ENCODE measurements at places on chromosomes 3 and 15. TPM values are rescaled to one million over a fixed set of nuclear protein-coding genes. Genes with fewer than 3 reads are reported as not detected.

DNA sequence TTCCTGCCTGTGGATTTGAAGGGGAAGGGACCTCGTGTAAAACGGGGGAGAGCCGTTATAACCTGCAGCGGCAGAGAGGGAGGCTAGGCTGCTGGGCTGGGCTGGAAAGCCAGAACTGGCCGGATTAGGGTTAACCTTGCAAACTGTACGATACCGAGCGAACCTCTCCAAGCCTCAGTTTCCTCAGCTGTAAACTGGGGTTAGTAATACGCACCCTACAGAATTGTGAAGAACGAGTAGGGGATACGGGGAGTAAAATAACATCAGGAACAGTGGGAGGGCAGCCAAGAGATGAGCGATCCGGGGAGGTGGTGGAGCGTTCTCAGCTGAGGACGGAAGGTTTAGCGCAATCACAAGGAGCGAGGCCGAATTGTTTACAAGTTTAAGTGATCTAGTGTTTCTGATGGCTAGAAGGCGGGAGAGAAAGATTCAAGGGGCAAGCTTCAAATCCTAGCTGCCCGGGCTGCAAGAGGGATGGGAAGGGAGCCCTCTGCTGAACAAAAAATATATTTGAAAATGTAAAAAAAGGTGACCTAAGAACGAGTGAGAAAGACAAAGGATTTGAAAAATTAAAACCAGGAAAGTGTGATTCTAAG is 768 bp upstream of the SEMA5B start:
- H3K27me3 ChIP-seq: peaks cover 49% of the 10 kb centered on the region
- peak overlapping the region; percentile 79 for H3K4me3 ChIP-seq
- H3K4me1 ChIP-seq: peaks cover 9% of the 10 kb centered on the region
- peak; percentile 50 for DNase-seq
- no peak overlapping the region for H3K27ac ChIP-seq

DNA sequence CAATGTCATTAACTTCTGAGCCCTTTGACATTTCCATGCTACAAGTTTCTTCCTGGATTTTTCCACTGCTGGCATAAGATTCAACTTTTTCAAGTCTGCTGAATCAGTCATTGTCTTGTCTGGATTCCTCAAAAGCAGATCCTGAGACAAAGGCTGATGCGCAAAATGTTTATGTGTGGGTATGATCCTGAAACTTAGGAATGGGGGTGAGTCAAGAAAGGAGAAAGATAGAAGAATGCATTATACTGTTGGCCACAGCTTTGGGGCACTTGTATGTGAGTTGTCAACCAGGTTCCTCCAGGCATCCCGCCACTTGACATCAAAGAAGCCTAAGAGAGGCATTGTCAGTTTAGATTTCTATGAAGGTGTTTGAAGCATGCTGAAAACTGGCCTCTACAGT is 50.4 kb downstream of the FOXB1 start:
- H3K36me3 ChIP-seq: no peaks in the 10 kb centered on the region
- no peak for DNase-seq
- no peaks in the 10 kb centered on the region for H3K27me3 ChIP-seq
- H3K27ac ChIP-seq: no peak overlapping the region
- no peak overlapping the region for H3K4me3 ChIP-seq

- no peak overlapping the region for H3K4me3 ChIP-seq
- no peak for DNase-seq
Observed at GRCh38 chr3:22585504-22585903, 617.6 kb upstream of the UBE2E2 start.

- H3K4me1 ChIP-seq: peaks cover 35% of the 10 kb centered on the region
- peak overlapping the region; percentile 14 for H3K27ac ChIP-seq
- DNase-seq: peak; percentile 49
- H3K36me3 ChIP-seq: 0 out of 2 replicates have a peak, but pooled peaks cover 5% of the 10 kb centered on the region
- no peak overlapping the region for H3K4me3 ChIP-seq
- H3K27me3 ChIP-seq: no peaks in the 10 kb centered on the region
Observed at GRCh38 chr15:60798821-60799220, 319.9 kb upstream of the ICE2 start.

GRCh38 chr3:114758831-114759699 is 388.0 kb downstream of the ZBTB20 start:
- H3K4me1 ChIP-seq: peaks cover 38% of the 10 kb centered on the region
- peak overlapping the region; percentile 87 for H3K4me3 ChIP-seq
- no peaks in the 10 kb centered on the region for H3K27me3 ChIP-seq
- peak overlapping the region; percentile 53 for H3K27ac ChIP-seq
- DNase-seq: peak; percentile 17

DNA sequence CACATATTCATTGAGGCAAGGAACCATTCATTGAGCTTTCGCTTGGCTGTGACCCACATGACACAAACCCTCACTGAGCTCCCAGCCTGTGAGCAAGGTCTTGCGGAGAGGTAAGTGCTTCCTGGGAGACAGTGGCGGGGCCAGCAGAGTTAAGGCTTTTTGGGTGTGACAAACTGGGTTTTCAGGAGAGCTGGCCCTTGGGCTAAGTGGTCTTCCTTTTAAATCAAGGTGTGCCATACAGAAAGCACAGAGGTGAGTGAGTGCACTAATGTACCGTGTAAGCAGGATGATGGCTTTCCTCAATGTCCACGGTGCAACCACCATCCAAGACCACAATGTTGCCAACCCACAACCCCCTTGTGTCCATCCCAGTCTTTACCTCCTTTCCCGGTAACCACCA is 28.6 kb downstream of the POMGNT2 start:
- H3K4me3 ChIP-seq: no peak overlapping the region
- peaks cover 6% of the 10 kb centered on the region for H3K27me3 ChIP-seq
- H3K4me1 ChIP-seq: no peaks in the 10 kb centered on the region
- H3K27ac ChIP-seq: no peak overlapping the region
- peaks cover 8% of the 10 kb centered on the region for H3K36me3 ChIP-seq

DNA sequence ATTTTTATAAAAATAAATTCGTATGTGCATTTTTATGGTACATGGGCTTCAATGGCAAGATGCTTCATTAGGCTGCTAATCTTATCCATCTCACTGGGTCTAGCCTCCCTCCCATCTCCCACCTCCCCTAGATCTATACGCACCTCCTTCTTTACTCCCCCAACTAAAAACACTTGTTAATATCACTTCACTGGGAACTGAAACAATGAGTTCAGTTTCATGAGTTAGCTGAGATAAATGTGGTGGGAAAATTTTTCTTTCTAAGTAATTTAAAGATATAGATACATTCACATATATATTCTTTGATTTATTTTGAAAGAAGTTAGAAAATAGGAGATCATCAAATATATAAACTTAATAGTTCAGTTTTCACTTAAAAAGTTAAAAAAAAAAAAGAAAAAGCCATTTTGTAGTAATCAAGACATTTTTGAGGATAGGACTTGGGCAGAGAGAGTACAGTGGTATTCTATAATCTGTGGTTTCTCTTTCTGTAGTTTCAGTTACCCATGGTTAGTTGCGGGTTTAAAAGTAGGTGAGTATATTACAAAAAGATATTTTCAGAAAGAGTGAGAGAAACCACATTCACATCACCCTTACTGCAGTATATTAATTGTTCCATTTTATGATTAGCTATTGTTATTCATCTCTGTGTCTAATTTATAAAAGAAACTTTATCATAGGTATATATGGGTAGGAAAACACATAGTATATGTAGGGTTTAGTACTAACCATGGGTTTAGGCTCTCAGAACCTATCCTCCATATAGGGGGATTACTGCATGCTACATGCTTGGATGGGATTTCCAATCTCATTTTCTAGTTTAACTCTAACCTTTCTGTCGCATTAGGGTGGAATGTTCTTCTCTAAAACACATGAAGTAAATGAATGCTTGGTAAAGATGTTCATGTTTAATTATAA is 316.0 kb upstream of the CBLB start:
- DNase-seq: no peak
- no peaks in the 10 kb centered on the region for H3K36me3 ChIP-seq
- no peaks in the 10 kb centered on the region for H3K27me3 ChIP-seq
- no peak overlapping the region for H3K4me3 ChIP-seq
- peaks cover 11% of the 10 kb centered on the region for H3K4me1 ChIP-seq

GRCh38 chr3:13289771-13290285 is 130.3 kb downstream of the NUP210 start:
- peaks cover 13% of the 10 kb centered on the region for H3K27me3 ChIP-seq
- peaks cover 5% of the 10 kb centered on the region for H3K4me1 ChIP-seq
- no peak for DNase-seq
- H3K27ac ChIP-seq: no peak overlapping the region
- no peak overlapping the region for H3K4me3 ChIP-seq

DNA sequence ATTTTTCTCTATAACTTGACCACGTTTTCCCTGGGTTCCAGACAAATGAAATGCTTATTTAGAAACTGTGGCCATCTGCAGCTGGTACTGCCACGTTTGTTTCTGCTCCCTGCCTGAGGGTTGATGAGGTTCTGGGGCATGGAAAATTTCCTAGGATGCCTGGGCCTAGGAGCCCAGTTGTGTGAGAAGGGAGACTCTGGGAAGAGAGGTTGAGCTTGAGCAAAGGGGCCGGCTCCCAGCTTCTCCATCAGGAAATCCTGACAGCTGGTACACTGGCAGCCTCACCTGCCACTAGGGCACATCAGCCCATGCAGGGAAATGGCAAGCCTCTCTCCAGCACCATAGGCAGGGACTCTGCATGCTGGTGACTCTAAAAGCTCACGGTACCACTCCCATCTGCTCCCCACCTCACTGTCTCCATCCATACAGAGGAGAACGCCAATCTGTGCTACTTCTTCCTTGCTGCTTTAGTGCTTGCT is 165.4 kb upstream of the PPP2R3A start:
- peaks cover 11% of the 10 kb centered on the region for H3K27me3 ChIP-seq
- no peaks in the 10 kb centered on the region for H3K36me3 ChIP-seq
- H3K4me1 ChIP-seq: no peaks in the 10 kb centered on the region
- H3K27ac ChIP-seq: no peak overlapping the region
- no peak for DNase-seq

GRCh38 chr3:188171682-188172467 is 17.9 kb downstream of the LPP start:
- H3K27ac ChIP-seq: no peak overlapping the region
- peaks cover 2% of the 10 kb centered on the region for H3K27me3 ChIP-seq

- peaks cover 8% of the 10 kb centered on the region for H3K36me3 ChIP-seq
- H3K4me1 ChIP-seq: no peaks in the 10 kb centered on the region
- H3K4me3 ChIP-seq: no peak overlapping the region
- no peak overlapping the region for H3K27ac ChIP-seq
- DNase-seq: no peak
Observed at GRCh38 chr3:7576071-7576470, 715.2 kb downstream of the GRM7 start.

- H3K27ac ChIP-seq: no peak overlapping the region
- H3K4me3 ChIP-seq: no peak overlapping the region
- no peaks in the 10 kb centered on the region for H3K4me1 ChIP-seq
- no peak for DNase-seq
Observed at GRCh38 chr3:53545310-53545995, 51.0 kb downstream of the CACNA1D start.

GRCh38 chr15:41416128-41416741 is 660 bp upstream of the RTF1 start:
- H3K4me1 ChIP-seq: peaks cover 38% of the 10 kb centered on the region
- H3K36me3 ChIP-seq: peaks cover 9% of the 10 kb centered on the region
- H3K27ac ChIP-seq: peak overlapping the region; percentile 79
- H3K27me3 ChIP-seq: no peaks in the 10 kb centered on the region

GRCh38 chr3:52330194-52330805 is 14.2 kb downstream of the DNAH1 start:
- H3K27ac ChIP-seq: no peak overlapping the region
- H3K4me3 ChIP-seq: no peak overlapping the region
- H3K4me1 ChIP-seq: peaks cover 9% of the 10 kb centered on the region
- DNase-seq: no peak
- H3K27me3 ChIP-seq: no peaks in the 10 kb centered on the region

DNA sequence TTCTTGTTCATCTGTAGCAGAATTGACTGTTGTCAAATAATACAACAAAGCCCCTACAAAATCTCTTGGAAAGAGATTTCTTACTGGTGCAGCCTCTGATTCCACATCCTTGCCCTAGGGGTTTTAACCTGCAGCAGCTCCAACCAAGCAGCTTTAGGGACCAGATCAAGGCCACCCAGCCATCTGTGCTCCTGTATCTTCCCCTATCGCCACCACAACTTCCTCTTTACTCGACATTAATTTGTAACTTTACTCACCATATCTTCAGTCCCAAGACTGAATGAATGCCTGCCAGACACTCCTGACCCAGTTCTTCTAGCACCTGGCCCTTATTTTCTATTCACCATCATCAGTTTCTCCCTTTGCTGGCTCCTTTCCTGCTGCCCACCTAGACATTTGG is 156.6 kb upstream of the IL12A start:
- H3K27ac ChIP-seq: no peak overlapping the region
- H3K27me3 ChIP-seq: peaks cover 3% of the 10 kb centered on the region
- no peak for DNase-seq
- no peaks in the 10 kb centered on the region for H3K36me3 ChIP-seq
- peaks cover 58% of the 10 kb centered on the region for H3K4me1 ChIP-seq

DNA sequence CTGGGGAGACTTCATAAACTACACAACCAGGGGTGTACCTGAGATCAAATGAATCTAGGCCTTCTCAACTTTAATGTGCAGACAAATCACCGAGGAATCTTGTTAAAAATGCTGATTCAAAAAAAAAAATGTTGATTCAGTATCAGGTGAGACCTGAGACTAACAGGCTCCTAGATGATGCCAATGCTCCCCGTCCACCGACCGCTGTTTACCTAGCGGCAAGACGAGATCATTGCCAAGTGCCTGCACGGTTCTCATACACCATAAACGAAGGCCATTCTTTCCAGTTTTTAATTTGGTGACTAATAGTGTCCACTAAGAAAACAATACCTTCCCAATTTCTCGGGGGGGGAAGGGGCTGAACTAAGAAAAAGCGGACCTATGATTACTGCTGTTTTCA is 2.5 kb upstream of the FSIP1 start:
- H3K27ac ChIP-seq: peak overlapping the region; percentile 76
- peaks cover 6% of the 10 kb centered on the region for H3K27me3 ChIP-seq

DNA sequence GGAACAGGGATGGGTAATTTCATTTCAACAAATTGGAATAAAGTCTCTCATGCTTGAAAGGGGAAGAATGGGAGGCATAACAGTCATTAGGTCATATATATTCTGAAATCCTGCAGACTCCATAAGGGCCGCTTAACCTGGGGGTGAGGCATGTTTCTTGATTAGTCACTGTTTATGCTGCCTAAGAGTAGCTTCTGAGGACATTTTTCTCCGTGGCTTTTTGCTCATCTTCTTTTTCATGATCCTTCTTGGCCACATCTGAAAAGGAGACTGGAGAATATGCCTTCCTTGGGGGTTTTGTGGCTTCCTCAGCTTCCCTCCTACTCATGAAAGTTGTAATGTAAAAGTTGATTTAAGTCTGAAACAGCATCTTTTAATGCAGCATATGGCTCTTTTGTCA is 20.0 kb upstream of the CFAP20DC start:
- H3K4me1 ChIP-seq: no peaks in the 10 kb centered on the region
- H3K27ac ChIP-seq: no peak overlapping the region
- no peaks in the 10 kb centered on the region for H3K27me3 ChIP-seq
- no peaks in the 10 kb centered on the region for H3K36me3 ChIP-seq
- no peak overlapping the region for H3K4me3 ChIP-seq

NDN gene
- not detected for total RNA-seq

CHMP2B gene
- 45.6 TPM for total RNA-seq

FBLN2 gene
- 84.5 TPM for total RNA-seq

SH3GL3 gene
- total RNA-seq: not detected

COL6A5 gene
- total RNA-seq: not detected

Data from HFFc6 (cell line).